ENCODE measurements at places on chromosomes 5 and 9. TPM values are rescaled to one million over a fixed set of nuclear protein-coding genes. Genes with fewer than 3 reads are reported as not detected.

DNA sequence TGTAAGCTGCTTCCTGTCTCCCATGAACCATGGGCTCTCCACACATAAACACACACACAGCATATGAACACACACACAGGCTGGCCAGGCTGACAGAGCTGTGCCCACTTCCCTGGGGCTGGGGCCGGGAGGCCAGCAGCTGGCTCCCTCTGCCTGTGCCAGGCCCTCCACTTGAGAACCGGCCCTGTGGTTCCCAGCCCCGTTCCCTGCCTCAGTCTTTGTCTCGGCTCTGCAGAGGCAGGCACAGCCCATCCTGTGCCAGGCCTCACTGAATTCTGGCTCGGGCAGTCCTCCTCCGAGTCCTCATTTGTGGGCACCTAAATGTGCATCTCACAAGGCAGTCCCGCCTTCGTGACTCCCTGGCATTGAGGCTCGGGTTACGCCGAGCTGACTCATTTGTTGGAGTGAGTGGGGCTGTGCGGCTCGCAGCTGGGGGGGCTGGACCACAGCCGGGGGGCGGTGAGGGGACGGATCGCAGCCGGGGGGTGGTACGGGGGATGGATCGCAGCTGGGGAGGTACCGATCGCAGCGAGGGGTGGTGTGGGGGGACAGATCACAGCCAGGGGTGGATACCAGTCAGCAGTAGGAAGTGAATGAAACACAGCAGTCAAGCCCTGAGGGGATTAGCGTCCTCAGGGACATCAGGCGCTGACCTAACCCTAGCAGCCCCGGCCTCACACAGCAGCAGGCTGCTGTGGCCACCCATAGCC lies 72.3 kb downstream of the PSMB7 start:
- no peak overlapping the region for H3K27ac ChIP-seq
- no peaks in the 10 kb centered on the region for H3K27me3 ChIP-seq
- H3K4me3 ChIP-seq: no peak overlapping the region
- H3K36me3 ChIP-seq: no peaks in the 10 kb centered on the region
- peak; percentile 39 for DNase-seq

ZNF366 gene
- polyA plus RNA-seq: not detected

RGS7BP gene
- polyA plus RNA-seq: 3.3 TPM

- no peak for DNase-seq
- no peaks in the 10 kb centered on the region for H3K27me3 ChIP-seq
- no peak overlapping the region for H3K27ac ChIP-seq
- no peaks in the 10 kb centered on the region for H3K4me1 ChIP-seq
- H3K36me3 ChIP-seq: no peaks in the 10 kb centered on the region
These were observed 265.6 kb downstream of the PAPPA start for GRCh38 chr9:116419181-116419580.

GRCh38 chr9:83629433-83630104 lies 6.6 kb downstream of the IDNK start:
- no peak overlapping the region for H3K27ac ChIP-seq
- DNase-seq: no peak
- no peaks in the 10 kb centered on the region for H3K36me3 ChIP-seq
- H3K4me3 ChIP-seq: no peak overlapping the region
- no peaks in the 10 kb centered on the region for H3K27me3 ChIP-seq

DNA sequence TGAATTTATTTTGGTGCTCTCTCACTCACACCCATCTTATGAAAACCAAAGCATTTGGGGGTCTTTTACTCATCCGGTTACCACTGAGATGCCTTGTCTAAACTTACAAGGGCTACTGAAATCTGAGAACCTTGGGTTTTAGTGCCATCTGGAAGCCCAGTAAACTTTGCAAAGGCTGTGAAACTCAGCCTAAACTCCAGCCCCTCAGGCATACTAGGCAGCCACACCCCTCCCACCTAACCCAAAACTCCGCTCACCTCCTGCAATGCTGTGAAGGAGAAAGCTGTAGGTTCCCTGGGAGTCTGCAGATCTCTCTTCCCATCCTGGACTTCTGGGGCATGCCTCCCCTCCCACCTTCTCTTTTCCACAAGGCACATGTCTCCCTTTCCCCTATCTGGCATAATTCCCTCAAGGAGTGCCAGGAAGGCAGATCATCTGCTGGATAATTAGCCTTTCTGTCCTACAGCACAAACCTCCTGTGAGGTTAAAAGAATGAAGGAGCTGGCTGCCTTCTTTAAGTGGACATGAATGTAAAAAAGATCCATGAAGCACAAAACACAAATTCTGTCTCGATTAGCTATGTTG lies 71.5 kb upstream of the ANXA1 start:
- DNase-seq: peak; percentile 43
- H3K4me3 ChIP-seq: no peak overlapping the region
- H3K36me3 ChIP-seq: no peaks in the 10 kb centered on the region
- H3K27me3 ChIP-seq: no peaks in the 10 kb centered on the region
- H3K4me1 ChIP-seq: peaks cover 28% of the 10 kb centered on the region

GPR21 gene
- polyA plus RNA-seq: not detected

- no peaks in the 10 kb centered on the region for H3K36me3 ChIP-seq
- H3K4me3 ChIP-seq: no peak overlapping the region
- DNase-seq: no peak
- peaks cover 11% of the 10 kb centered on the region for H3K4me1 ChIP-seq
- H3K27ac ChIP-seq: no peak overlapping the region
These were observed 154.9 kb downstream of the C9orf50 start for GRCh38 chr9:129465834-129466535.

DNA sequence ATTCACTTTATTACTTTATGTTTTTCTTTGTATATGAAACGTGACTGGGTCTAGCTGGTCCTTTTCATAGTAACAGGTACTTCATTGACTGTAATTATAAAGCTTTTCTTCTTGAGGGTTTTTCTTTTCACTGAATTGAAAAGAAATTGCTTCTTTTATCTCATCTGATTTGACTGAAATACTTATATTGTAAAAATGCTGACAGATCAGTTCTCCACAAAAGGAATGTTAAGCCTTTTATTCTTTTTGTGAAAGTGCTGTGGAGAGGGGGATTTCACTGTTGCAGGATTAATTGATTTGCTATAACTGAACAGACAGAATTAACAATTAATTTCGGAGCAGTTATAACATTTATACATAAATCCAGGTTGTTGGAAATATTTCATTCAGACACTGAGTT lies 2043.6 kb upstream of the C9orf72 start:
- H3K27me3 ChIP-seq: no peaks in the 10 kb centered on the region
- no peak overlapping the region for H3K4me3 ChIP-seq
- H3K27ac ChIP-seq: no peak overlapping the region
- DNase-seq: no peak
- peaks cover 7% of the 10 kb centered on the region for H3K4me1 ChIP-seq

DNA sequence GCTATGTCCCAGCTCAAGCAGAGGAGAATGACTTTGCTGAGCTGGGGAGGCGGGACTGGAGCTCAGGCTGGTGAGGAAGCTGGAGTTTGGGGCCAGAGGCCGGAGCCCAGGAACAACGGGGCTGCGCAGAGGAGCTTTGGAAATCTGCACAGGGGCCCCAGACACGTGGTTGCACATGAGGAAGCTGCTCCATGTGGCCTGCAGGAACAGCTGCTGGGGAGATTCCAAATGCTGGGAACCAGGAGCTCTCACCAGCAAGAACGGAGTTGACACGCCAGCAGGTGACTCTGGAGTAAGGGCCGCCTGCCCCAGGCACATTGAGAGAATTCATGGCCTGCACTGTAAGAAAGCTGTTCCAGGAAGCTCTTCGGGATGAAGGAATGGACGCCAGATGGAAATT lies 91.0 kb downstream of the OLFM1 start:
- H3K27ac ChIP-seq: no peak overlapping the region
- DNase-seq: no peak
- H3K36me3 ChIP-seq: no peaks in the 10 kb centered on the region
- no peaks in the 10 kb centered on the region for H3K27me3 ChIP-seq
- H3K4me1 ChIP-seq: no peaks in the 10 kb centered on the region

CDH12 gene
- polyA plus RNA-seq: not detected

CCNJL gene
- polyA plus RNA-seq: 27.0 TPM

ENTPD8 gene
- polyA plus RNA-seq: 1.1 TPM
